ENCODE measurements at places on chromosomes 11 and 22.

- peaks cover 14% of the 10 kb centered on the region for H3K4me1 ChIP-seq
- H3K27ac ChIP-seq: no peak overlapping the region
- H3K27me3 ChIP-seq: no peaks in the 10 kb centered on the region
- H3K4me3 ChIP-seq: no peak overlapping the region
Observed at GRCh38 chr11:1502168-1502953, 15.8 kb upstream of the MOB2 start.

GRCh38 chr11:74487875-74488274, 5.6 kb downstream of the LIPT2 start:
- no peaks in the 10 kb centered on the region for H3K36me3 ChIP-seq
- peak overlapping the region; percentile 2 for H3K27ac ChIP-seq

DNA sequence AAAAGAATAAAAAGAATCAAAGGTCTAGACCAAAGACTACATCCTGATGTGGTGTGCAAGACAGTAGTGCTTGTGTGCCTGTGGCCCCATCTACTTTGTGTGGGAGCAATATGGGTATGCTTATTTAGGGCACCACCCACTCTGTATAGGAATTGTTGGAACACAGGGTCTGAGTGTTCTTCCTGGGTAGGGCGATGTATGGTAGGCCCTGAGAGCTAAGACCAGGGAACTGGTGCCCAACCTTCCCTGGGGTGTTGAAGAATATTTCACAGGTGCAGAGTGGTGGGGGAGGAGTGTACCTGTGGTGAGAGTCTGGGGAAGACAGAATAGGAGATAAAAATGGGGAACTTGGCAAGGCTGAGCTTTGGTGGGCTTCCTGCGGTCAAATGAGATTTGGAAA, 41.9 kb downstream of the MICAL2 start:
- H3K4me1 ChIP-seq: peaks cover 64% of the 10 kb centered on the region
- H3K4me3 ChIP-seq: peak overlapping the region; percentile 12
- H3K36me3 ChIP-seq: peaks cover 25% of the 10 kb centered on the region
- ATAC-seq: no peak

DNA sequence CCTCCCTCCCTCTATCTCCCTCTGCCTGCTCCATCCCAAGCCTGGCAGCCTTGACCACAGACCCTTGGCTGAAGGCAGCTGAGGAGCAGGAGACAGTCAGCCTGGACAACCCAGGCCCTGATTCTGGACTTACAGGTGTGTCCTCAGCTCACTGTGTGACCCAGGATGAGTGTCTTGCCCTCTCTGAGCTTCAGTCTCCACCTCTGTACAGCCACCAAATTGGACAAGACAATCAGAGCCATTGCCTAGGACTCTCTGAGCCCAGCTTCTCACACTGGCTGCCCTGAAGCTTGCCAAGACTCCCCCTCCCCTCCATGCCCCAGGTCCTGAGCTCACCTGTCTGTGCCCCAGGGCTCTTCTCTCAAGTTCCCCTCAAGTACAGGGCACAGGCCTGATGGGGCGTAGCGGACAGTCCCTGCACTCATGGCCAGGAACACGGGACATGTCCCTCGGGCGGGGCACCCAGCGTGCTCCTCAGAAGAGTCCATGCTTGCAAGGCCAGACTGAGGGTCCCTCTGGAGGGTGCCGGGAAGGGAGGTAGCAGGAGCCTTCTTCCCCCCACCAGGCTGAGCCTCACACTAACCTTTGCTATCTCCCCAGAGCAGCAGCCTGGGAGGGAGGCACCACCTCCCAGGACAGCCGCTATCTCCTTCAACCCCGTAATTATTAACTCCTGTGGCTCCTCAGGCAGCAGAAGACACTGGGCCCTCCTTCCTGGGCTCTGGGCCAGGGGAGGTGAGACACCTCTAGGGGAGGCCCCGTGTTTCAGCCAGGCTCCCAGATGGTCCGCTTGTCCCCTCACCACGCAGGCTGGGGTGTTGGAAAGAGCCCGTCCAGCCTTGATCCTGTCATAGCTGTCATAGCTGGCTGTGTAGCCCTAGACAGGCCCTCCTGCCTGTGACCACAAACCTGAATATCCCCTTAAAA, 2.6 kb upstream of the RAB3IL1 start:
- H3K4me1 ChIP-seq: no peaks in the 10 kb centered on the region
- H3K4me3 ChIP-seq: no peak overlapping the region
- ATAC-seq: no peak
- H3K27me3 ChIP-seq: peaks cover 45% of the 10 kb centered on the region
- no peaks in the 10 kb centered on the region for H3K36me3 ChIP-seq

GRCh38 chr11:2267851-2268728, 2.3 kb downstream of the ASCL2 start:
- no peak overlapping the region for H3K27ac ChIP-seq
- H3K36me3 ChIP-seq: no peaks in the 10 kb centered on the region
- H3K4me1 ChIP-seq: peaks cover 14% of the 10 kb centered on the region
- peaks cover 6% of the 10 kb centered on the region for H3K27me3 ChIP-seq
- peak overlapping the region; percentile 62 for H3K4me3 ChIP-seq

DNA sequence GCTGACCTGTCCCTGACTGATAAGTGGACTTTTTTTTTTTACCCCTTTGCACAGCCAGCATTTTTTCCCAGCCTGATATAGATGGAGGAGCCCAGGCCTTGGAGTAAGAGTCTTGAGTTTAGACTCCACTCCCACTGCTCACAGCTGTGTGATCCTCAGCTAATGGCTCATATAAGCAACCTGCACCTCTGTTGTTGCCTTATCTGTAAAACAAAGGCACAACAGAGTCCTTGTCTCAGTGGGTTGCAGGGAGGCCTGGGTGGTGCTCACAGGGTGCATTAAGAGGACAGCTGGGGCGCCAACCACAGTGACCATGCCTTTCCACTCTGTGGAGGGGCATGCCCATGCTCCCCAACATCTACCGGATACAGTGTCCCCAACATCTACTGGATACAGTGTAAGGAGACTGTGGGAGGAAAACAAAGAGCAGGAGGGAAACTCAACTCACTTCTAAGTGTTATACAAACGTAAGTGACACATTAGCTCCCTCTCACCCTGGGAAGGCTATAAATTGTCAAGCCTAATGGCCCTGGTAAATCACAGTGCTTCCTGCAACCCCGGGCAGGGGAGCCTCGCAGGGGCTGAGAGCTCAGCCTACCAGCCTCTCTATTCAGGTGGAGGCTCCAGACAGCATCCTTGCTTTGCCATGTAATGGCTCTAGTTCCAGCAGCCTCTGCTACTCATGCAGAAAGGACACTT, 109.5 kb downstream of the TENM4 start:
- H3K36me3 ChIP-seq: no peaks in the 10 kb centered on the region
- H3K27ac ChIP-seq: no peak overlapping the region

GRCh38 chr11:82909015-82909640, 7.6 kb downstream of the DDIAS start:
- H3K27ac ChIP-seq: peak overlapping the region; percentile 28
- H3K4me3 ChIP-seq: no peak overlapping the region
- H3K4me1 ChIP-seq: no peaks in the 10 kb centered on the region
- H3K27me3 ChIP-seq: no peaks in the 10 kb centered on the region
- ATAC-seq: no peak
- H3K36me3 ChIP-seq: no peaks in the 10 kb centered on the region

Data from activated T-helper 17 cell treated with anti-CD3 and anti-CD28 coated beads, Interleukin-2, amount 50 U/mL, for 72 hours (primary cell).